ENCODE measurements at places on chromosomes 6 and 20.

DNA sequence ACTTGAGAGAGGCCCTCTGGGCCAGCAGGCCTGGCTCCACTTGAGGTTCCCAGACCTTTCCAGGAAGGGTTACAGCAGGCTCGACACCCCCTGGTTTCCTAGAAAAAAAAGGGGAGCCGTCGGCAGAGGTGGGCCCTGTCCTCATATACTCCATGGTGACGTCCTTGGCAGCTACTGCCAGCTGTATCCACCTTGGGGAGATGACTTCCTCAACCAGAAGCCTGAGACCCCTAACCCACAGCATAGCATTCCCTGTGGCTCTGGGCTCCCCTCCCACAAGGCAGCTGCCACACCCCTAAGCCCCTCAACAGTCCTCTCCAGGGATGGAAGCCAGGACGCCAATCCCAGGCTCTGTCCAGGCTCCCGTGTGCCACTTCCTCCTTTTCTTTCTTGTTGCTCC lies 294.8 kb downstream of the CDC5L start:
- DNase-seq: no peak

- DNase-seq: no peak
These were observed 10.9 kb downstream of the PPIL6 start for GRCh38 chr6:109429496-109429895.

GRCh38 chr6:144008120-144008811 lies at the start of gene PLAGL1:
TSS of gene PLAGL1 (minus strand) at chr6:144008259. CDS start at chr6:143948136, 60,123 bp downstream.
- peak; percentile 8 for DNase-seq

GRCh38 chr6:116277124-116277523 lies 2.6 kb downstream of the TSPYL1 start:
- no peak for DNase-seq

DNA sequence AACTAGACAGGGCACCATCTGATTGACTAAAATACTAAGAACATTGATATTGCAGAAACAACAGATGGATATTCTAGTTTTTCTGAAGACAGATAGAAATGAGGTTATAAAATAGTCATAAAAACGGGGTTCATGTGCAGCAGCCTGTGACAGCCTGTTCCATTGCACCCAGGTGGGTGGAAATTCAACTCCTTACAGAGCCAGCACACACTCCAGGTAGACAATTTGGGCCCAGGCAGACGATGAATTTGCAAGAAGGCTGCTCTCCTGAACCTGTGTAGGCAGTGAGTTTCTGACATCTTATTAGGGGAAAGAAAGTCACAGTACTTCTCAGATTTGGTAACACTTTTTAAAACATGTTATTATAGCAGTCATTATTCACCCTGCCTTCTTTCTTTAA lies 414.1 kb downstream of the PHF3 start:
- no peak for DNase-seq

DNA sequence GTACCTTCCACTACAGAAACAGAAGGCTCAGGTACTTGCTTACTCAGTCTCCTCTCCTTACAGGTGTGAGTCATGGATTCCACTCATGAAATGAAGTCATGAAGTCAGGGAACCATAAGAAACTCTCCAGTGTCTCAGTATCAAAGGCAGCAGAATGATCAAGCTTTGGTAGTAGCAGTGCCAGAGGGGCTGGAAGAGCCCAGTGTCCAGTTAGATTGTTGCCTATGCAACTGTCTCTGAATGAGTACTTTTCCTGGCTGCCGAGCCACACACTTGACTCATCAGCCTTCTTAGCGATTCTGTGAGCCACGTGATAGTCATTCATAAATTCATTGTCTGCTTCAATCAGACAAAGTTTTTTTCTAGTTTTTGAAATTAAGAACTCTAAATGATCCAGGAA lies 52.2 kb upstream of the DTNBP1 start:
- no peak for DNase-seq

- no peak for DNase-seq
These were observed 1015.1 kb downstream of the EPHA7 start for GRCh38 chr6:92404281-92404680.

GRCh38 chr6:152821525-152821924 lies 70.9 kb downstream of the VIP start:
- DNase-seq: no peak

GRCh38 chr6:46290421-46291274 lies 119.9 kb upstream of the ENPP5 start:
- DNase-seq: no peak

DNA sequence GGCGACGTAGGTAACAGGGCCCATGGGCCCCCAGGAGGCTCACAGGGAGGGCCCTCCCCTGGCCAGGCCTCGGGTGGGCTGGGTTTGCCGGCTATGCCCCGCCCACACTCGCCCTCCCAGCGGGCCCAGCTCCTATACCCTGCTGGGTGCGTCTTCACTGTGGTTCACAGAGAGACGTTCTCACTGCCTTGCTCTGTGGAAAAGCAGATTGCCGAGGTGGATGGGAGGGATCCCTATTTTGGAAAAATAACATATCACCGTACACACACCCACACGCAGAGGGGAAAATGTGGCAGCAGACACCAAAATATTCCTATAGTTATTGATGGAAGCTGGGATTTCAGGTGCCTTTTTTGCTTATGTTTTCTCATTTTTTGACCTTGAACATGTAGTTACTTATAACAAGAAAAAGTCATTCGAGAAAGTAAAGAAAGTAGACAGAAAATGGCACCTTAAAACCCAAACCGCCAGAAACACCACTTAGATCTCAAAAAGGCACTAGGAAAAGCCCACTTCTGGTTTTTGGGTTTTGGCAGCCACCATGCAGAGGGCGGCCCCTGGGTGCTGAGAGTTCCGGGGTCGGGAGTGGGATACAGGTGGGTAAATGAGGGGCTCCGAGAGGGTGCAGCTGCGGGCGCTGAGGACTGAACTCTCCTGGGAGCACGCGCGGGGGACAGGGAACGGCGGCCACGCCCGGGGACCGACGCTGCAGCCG lies 49.4 kb downstream of the TMEM242 start:
- no peak for DNase-seq

- no peak for DNase-seq
These were observed 19.0 kb downstream of the TIAM2 start for GRCh38 chr6:155014137-155014536.

- DNase-seq: no peak
These were observed 10.5 kb downstream of the SNX3 start for GRCh38 chr6:108250240-108250866.

GRCh38 chr6:141169419-141169818 lies 963.3 kb upstream of the GJE1 start:
- no peak for DNase-seq

- DNase-seq: no peak
These were observed 101.9 kb downstream of the QRSL1 start for GRCh38 chr6:106731144-106731842.

- no peak for DNase-seq
These were observed 371.4 kb upstream of the ID4 start for GRCh38 chr6:19465760-19466159.

GRCh38 chr6:96725296-96725695 lies 112.0 kb downstream of the GPR63 start:
- DNase-seq: no peak

Measured in hypothalamus (tissue), 51 donors.